Fibroblast of the conjunctiva (primary cell): ENCODE measurements at places on chromosomes 3 and 15.

DNA sequence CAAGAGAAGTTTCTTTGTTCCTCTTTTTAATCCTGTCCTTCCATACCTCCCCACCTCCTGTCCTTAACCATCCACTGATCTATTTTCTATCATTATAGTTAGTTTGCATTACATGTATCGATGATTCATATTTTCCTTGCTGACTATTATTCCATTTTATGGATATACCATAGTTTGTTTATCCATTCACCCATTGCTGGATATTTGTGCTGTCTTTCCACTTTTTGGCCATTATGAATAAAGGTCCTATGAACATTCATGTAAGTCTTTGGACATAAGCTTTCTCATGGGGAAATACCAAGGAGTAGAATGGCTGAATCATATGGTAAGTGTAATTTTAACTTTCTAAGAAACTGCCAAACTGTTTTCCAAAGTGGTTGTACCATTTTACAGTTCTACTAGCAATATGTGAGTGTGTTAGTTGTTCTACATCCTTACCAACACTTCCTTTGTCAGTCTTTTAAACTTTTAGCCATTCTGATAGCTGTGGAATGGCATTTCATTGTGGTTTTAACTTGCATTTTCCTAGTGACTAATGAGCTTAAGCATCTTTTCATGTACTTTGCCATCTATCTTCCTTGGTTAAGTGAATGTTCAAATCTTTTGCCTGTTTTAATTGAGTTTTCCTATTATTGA, 11.7 kb downstream of the ATP6V1A start:
- DNase-seq = no peak

GRCh38 chr15:57609805-57610529, 18.3 kb downstream of the MYZAP start:
- DNase-seq = no peak

DNA sequence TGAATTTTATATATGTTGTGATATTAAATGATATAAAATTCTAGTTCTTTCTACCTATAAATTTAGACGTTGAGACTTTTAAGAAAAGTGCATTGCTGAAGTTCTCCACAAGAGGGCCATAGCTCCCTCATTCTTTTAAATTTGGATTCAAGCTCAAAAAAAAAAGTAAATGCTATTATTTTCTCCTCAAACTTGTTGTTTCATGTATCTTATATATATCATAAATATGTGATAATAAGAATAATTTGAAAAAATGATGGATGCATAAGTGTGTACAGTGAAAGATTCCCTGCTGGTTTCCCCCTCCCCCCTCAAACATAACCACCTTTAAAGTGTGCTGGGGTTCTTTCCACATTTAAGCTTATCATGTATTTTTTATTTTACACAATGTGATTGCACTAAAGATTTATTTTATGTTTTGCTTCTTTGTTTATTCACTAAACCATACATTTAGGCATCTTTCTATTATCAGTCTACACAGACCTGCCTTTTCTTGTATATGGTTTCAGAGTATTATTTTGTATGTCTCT, 769.4 kb upstream of the GOLIM4 start:
- DNase-seq = peak; percentile 3

- DNase-seq = peak; percentile 10
Measured at GRCh38 chr3:133377396-133377795, 22.5 kb upstream of the BFSP2 start.

DNA sequence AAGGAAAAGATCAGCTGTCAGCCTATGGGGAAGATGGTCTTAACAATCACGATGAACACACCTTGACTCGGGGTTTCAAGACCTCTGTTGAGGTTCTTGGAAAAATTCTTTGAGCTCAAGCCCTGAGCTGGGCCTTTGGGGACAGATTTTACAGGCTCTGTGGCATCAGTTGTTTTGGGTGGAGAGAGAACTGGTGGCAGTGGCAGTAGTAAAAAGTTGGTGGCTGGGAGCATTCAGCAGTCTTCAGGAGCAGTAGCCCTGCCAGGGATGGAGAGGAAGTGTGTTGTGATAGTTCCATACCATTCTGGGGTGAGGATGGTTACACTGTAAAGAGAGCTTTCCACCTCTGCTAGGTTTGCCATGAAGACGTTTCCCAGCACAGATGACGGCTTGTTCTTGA, 4.9 kb upstream of the KY start:
- DNase-seq = no peak

DNA sequence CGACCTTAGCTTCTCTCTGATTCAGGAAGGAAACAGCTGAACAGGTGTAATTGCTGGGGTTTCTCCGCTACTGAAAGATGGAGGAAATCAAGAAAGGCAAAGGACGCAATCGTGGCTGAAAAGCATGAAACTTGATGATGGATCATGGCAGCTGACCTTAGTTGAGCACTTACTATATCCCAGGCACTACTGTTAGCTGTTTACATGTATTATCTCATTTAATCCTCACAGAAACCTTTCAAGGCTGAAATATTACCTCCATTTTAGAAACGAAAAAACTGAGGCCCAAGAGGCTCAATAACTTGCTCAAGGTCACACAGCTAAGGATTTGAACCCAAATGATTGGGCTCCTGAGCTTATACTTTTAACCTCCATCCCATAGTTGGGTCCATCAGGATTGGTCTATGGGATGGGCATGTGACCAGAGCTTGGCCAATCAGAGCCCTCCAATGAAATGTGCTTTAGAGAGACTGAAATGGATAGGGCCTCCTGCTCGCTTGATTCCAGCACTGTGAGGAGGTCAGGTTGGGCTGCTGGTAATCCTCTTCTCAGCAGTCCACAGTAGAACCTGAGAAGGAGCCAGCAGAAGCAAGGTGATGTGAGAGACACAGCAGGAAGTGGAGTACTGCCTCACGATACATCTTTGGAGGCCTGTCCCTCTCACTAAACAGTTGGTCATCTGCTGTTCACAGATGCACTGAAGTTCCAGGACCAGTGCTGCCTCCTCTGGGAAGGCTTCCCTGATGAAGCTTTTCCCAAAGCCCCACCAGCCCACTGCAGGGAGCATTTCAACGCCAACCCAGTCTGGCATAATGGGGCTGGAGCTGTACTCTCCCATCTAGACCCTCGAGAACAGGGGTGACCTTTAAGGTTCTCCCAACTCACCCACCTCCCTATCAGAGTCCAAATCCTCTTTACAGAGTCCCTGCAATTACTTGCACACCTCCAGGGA, 10.4 kb downstream of the CLN6 start:
- no peak for DNase-seq

DNA sequence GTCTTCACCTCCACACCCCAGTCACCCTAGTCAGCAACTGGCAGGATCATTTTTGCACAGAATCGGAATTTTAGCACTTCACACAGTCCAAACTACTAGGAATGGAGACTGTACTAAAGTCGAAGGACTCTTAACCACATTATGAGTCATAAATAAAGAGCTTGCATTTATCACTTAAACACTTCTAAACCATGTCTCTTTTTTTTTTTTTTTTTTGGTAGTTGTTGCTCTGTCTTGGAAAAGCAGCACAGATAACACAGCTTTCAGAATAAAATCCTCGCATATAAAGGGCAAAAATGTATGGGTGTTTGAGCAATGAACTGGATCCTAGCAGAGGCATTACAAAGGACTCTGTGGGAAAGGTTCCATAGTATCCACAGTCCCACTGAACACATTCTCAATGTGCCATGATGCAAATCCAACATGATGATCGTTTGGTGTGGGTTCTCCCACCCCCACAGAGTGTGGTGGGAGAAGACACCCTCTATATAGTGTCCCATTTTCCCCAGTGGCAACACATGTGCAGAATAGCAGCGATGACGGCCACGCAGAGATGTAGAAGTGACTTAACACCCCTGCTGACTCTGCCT, 47.1 kb downstream of the FOXP1 start:
- no peak for DNase-seq

GRCh38 chr15:92393071-92393979, at the start of gene ST8SIA2:
TSS of gene ST8SIA2 (plus strand) at chr15:92393881. CDS start at chr15:92394065, 184 bp downstream.
- no peak for DNase-seq
